Heart left ventricle (tissue), 16 donors: ENCODE measurements at places on chromosomes 6 and 20. TPM values are rescaled to one million over a fixed set of nuclear protein-coding genes. Genes with fewer than 3 reads are reported as not detected.

DNA sequence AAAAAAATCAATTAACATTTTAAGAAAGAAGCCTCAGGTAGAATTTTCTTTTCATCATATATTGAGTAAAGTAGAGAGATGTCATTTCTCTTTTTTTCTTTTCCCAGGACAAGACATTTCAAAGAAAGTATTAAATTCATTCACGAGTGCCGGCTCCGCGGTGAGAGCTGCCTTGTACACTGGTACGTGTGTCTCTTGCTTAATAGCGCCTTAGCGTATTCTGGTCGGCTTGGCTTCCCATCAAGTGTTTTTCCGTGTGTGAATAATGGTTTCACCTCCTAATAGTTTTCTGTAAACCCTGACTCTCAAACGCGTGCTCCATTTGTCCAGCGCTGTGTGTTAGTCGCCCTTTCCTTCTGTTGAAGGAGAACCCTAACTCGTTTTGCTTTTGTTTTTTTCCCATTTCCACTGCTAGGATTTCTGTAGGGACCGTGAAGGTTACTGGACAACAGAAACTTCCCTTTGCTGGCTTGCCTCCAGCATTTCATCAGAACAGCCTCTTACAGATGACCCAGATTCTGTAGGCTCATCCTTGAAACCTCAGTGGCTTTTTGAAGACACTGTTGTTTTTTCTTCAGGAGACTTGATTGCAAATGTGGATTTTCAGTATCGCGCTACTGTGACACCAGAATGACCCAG is 45.7 kb upstream of the IRF4 start:
- DNase-seq = no peak

DNA sequence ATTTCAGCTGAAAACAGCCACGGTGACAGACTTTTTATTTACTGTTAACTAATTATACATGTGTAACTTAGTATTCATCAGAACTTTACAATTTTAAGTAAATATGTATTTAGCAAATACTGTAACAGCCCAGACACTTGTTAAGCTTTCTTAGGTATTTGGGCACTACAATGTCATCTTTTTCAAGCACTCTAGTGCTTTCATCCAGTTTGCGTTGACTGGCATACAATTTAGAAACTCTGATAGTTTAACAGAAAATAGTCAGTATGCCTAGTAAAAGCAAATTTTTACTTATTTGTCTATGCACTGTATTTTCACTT is 10.6 kb downstream of the RBM39 start:
- DNase-seq = no peak

DNA sequence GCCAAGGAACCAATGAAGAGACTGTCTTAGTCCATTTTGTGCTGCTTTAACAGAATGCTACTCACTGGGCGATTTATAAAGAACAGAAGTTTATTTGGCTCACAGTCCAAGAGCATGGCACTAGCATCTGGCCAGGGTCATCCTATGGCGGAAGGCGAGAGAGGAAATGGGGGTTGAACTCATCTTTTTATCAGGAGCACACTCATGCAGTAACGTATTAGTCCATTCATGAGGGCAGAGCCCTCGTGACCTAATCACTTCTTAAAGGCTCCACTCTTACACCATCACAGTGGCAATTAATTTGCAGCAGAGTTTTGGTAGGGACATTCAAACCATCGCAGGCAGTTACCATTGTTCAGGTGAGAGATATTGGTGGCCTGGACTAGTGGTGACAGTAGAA is 8.5 kb downstream of the ARFGEF2 start:
- DNase-seq = no peak

DNA sequence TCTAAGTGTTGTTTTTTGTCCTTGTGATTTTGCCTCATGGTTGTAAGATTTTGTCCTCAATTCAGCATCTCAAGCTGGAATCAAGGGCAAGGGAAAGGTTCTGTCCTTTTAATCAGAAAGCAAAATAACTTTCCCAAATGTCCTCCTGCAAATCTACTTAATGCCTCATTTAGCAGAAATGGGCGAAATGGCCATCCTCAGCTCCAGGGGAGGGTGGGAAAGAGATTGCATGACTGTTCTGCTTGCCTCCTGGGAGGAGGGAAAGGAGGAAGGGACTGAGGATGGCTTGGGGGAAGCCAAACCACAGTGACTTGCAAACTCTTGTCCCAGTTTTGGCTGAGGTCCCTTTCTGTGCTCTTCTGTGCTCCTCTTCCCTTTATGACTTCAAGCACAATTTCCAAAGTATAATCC is 43.4 kb downstream of the TNFAIP3 start:
- DNase-seq = no peak

Gene GSTA3
- not detected for total RNA-seq

DNA sequence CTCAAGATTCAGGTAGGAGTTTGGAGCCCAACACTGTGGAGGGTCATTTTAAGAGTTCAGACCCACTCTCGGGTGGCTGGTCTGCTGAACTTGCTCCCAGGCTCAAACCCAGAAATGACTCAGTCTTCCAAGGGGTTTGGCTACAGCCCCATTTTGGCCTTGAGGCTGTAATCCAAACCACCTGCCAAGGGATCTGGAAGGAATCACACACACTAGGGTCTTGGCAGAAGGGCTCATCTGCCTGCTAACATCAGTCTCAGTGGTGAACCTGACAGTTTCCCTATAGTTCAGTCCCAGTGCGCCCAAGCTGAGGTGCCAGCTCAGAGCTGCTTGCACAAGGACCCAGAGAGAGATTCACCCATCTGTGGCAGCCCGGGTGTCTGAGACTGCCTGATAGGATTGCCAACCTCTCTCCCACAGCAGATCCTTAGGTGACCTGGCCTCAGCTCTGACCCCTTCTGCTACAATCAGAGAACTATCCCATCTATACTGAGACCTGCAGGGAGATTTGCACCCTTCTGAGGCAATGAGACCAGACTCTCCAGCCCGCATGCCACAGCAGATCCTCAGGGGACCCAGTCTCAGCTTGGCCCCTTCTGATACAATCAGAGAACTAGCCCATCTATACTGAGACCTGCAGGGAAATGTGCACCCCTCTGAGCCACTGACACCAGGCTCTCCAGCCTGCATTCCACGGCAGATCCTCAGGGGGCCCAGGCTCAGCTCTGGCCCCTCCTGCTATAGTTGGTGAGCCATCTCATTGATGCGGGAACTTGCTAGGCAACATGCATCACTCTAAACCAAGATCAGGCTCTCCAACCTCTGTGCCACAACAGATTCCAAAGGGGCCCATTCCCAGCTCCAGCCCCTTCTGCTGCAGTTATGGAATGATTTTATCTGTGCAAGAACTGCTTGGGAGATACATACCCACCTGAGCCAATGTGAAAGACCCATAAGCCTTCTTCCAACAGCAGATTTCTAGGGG is 48.2 kb downstream of the THBS2 start:
- DNase-seq = no peak

DNA sequence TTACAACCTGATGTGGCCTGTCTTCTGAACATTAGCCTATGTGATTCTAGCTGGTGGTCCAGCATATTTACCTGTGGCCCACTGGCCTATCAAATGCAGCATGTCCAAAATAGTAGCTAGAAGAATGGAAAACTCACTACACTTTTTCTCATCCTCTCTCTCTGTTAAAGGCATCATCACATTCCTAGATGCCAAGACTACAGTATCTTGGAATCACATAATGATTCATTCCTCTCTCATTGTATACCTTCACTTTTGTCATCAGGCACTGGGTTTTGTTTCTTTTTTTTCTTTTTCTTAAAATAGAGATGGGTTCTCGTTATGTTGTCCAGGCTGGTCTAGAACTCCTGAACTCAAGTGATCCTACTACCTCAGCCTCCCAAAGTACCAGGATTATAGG is 45.0 kb downstream of the FAM83B start:
- DNase-seq = no peak

Gene SLC22A1
- total RNA-seq = not detected

GRCh38 chr6:70563530-70563929 is 3.2 kb upstream of the SDHAF4 start:
- DNase-seq = no peak

DNA sequence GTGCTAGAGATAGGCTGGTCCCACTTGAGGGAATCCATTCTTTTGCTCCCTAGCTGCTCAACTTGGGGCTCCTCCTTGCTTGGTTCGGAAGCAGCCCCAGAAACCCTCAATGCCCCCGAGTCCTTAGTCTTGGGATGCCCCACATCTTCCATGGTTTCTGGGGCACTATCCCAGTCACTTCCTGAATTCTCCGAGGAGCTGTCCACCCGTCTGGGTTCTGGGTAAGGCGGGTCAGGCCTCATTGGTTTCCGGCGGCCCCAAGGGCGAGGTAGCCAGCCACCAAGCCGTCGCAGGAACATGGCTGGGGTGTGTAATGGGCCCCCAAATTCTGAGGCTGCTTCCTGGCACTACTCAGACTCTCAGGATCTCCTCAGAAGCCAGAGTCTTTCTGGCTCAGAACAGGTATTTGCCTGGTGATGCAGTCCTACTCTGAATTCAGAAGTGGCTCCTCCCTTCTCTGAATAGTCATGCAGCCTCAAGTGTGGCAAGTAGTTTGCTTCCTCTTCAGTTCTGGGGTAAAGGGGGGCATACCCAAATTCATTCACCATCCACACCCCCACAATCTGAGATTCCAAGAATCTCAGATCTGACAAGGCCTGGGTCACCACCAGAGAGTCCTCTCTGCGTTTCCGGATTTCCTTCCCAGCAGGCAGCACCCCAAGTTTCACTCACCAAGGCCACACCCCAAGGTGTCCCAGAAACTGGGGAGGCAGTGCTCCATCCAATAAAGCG is 763 bp downstream of the C6orf47 start:
- no peak for DNase-seq

- no peak for DNase-seq
These were observed 174.3 kb upstream of the STXBP5 start for GRCh38 chr6:147029923-147030322.

- DNase-seq = no peak
These were observed 55.2 kb upstream of the TAGAP start for GRCh38 chr6:159099961-159100360.

GRCh38 chr20:48530957-48531356 is 296.8 kb downstream of the PREX1 start:
- DNase-seq = no peak

GRCh38 chr6:109760208-109760607 is 69.1 kb downstream of the FIG4 start:
- no peak for DNase-seq

- DNase-seq = no peak
These were observed 258.9 kb downstream of the KIF16B start for GRCh38 chr20:16314320-16314719.

Gene MAVS
- total RNA-seq = 43.3 TPM

Gene AGPAT1
- 57.9 TPM for total RNA-seq

- DNase-seq = no peak
These were observed 171.1 kb downstream of the SOD2 start for GRCh38 chr6:159521962-159522361.

GRCh38 chr6:105430685-105431084 is 27.8 kb upstream of the PREP start:
- no peak for DNase-seq

DNA sequence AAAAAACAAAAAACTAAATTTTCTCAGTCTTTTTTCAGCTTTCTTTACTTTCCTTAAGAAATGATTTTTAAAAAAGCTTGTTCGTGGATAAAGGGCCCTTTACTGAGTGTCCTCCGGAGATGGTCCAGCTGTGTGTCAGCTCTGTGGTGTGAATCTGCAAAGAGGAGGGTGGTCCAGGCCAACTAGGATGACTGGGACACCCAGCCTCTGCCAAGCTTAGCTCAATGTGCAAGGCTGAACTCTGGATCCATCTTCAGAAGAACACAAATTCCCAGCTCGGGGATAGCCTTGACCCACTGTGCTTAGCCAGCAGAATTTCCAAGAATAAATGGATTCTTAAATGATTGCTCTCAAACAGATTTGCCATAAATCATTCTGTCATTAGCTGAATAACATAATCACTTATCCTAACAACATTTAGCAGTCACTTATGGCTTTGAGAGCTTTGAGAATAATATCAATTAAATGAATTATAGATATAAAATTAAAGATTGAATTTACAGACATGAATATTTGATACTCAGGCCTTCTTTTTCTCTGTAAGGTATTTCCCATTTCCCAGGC is 14.2 kb upstream of the CALHM5 start:
- DNase-seq = no peak

Gene SLC4A11
- 0.20 TPM for total RNA-seq

DNA sequence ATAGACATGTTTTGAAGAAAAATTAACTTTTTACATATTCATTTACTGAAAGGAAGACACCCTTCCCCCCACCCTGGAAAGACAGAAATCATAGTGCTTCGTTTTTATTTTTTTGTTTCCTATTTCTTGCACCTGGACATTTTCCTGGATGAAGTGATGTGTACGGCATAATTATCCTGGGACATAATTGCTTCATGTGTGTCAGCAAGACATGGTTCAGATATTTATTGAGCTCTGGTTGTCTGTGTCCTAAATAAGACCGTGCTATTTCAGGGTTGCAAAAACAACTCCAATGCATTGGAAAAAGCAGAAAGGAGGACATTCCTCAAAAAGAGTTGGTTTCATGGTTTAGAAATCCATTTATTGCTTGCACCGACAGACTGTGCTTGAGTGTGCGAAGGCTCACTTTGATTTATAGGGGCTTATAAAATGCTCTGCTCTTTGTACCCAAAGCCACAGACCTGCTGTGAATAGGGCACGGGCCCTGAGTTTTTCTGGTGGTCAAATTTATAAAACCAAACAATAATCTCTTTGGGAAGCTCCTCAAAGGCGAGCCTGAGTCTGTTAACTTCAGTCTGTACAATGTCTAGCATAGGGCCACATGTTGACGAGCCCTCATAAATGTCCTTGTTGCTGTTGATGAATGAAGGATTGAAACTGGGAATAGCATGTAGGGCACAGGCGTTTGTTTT is 179.5 kb downstream of the SOX4 start:
- DNase-seq = no peak
